ENCODE measurements at places on chromosomes 1 and 21.

DNA sequence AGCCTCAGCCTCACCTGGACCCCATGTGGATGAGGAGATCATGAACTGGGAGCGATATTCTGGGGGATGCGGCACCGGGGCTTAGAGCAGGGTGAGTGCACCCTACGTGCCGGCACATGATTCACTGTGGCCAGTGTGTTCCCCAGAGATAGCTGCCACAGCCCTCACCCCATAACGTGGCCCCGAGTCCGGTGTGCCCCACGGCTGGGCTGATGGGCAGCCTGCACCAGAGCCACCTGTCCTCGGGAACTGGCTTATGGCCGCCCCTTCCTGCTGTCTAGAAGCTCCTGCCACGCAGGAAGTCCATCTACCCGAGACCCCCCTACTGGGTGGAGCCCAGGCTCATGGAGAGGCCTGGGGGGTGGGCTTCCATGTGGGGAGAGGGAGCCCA is 39.1 kb upstream of the SLC19A1 start:
- DNase-seq, result no peak

GRCh38 chr1:96565546-96565945 is 156.0 kb upstream of the PTBP2 start:
- DNase-seq, result no peak

DNA sequence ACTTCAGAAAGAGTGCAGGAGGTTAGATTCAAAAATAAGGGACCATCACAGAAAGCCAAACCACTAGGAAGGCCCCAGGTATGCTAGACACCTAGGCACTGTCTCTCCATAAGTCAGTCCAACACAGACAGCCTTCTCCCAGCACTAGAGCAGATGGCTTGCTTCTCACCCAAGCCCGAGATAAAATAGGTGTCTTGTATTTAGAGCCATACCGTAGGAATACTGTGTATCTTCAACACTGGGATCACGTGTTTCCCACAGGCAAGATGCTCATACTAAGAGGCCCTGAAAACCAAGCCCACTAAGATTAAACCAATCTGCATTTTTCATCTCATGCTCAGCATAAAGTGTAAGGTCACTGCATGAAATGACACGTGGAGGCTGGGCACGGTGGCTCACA is 223.3 kb upstream of the KAZN start:
- DNase-seq, result no peak

GRCh38 chr1:83954166-83954823 is 44.6 kb downstream of the TTLL7 start:
- no peak for DNase-seq

DNA sequence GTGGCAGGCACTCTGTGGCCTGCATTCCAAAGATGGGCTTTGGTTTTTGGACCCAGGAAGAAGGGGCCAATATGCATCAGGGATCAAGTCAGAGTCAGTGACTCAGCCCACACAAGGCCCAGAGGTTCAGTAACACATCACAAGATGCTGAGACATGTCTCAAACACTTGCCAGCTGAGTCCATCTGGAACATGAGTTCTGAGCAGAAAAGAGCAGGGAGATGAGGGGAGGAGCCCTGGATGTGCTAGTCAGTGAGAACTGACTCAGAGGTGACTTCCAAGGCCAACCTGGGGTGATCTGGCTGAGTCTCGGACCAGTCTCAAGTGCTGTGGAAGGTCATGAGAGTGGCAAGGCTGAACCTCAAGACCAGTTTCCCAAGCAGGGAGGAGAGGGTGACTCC is 150.1 kb downstream of the CDC7 start:
- peak; percentile 64 for DNase-seq

DNA sequence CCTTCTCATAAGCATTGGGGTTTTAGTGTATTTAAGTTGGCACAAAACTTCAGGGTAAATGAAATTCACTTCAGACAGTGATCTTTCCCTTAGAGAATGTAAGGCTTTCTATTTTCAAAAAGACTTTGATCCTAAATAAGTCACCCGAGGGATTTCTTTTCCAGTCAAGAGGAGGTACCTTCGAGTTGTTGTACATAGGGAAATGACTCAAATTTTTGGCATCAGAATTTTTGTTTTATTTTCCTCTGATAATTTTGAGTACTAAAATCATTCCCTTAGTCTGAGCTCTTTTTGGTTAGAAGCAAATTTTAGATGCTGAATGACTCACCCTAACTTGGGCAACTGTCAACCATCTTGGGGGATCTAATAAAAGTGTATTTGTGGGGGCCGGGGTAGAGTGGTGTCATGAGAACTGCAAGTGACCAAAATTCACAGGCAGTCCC is 193.9 kb downstream of the DHRS3 start:
- DNase-seq, result no peak

- no peak for DNase-seq
Observed at GRCh38 chr1:23177438-23178380, 9.1 kb upstream of the LUZP1 start.

DNA sequence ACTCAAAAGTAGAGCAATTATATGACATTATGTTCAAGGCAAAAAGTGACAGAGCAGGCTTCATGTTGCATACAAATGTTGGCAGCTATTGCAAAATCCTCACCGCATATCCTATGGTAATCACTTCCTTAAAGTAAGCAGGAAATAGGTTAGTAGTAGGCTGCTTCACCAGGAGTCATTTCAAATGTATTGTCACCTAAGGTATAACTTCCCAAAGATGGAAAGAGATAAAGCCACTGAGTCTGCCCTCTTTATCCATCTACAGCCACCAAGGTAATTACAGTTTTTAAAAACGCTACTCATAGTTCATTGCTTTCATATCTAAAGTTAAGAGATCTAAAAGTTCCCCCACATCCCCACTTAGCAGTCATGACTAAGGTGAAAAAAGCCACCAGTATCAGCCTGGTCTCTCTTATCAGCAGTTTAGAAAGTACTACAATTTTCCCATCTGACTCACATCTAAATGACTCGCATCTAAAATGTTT is 31.6 kb upstream of the UBE2U start:
- DNase-seq, result no peak

DNA sequence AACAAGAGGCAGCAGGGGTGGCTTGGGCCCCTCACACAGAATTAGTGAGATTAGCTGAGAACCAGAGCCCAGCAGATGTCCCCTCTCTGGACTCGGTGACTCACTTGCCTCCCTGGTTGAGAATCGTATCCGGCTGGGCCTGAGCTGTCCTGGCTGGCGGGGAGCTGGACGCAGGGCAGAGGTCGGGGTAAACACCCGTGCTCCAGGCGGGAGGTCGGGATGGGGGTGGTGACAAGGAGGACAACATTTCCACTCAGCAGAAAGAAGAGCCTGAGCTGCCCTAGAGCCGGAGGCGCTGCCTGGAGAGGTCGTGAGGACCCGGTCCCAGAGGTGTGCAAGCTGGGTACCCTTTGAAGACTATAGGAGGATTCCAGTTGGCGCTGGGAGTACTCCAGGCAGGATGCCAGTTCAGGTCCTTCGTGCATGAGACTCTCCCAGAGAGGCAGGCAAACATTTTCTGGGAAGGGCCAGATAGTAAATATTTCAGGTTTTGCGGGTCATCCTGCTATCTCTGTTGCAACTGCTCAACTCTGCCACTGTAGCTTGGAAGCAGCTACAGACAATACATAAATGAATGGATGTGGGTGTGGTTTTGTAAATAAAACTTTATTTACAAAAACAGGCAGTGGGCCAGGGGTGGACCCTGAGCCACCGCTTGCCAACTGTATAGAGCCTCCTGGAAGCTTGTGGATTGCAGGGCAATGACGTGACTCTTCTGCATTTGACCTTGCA is 116.8 kb upstream of the WNT4 start:
- DNase-seq, result no peak

- DNase-seq, result no peak
Observed at GRCh38 chr1:43368646-43369020, 822 bp upstream of the ELOVL1 start.

GRCh38 chr21:46604329-46604974 is 430 bp downstream of the S100B start:
- DNase-seq, result no peak

DNA sequence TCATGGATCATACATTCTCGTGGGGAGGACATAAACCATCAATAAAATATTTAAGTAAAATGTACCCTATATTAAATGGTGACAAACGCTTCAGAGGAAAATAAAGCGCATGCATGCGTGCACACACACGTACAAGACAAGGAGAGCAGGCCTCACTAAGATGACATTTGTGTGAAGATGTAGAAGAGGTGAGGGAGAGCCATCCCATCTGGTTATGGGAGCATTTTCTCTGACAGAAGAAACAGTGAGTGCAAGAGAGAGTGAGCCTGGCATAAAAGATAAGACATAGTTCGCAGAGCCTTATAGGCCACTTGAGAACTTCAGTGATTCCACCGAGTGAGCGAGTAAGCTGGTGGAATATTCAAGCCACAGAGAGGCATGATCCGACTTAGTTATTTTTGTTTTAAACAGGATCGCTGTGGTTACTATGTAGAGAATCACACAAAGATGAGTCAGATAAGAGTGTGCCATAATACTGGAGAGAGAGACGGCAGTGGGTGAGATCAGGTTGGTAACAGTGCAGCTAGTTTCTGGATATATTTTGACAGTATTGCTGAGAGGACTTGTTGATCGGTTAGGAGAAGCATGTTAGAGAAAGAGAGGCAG is 624.2 kb downstream of the PLPP3 start:
- no peak for DNase-seq

- DNase-seq, result no peak
Observed at GRCh38 chr1:92804721-92805201, 19.9 kb upstream of the EVI5 start.

GRCh38 chr1:201816309-201816854 is 12.6 kb upstream of the IPO9 start:
- DNase-seq, result no peak

- DNase-seq, result no peak
Observed at GRCh38 chr1:153355445-153356071, 2.1 kb upstream of the S100A9 start.

GRCh38 chr1:3907621-3908165 is 7.6 kb upstream of the C1orf174 start:
- no peak for DNase-seq

DNA sequence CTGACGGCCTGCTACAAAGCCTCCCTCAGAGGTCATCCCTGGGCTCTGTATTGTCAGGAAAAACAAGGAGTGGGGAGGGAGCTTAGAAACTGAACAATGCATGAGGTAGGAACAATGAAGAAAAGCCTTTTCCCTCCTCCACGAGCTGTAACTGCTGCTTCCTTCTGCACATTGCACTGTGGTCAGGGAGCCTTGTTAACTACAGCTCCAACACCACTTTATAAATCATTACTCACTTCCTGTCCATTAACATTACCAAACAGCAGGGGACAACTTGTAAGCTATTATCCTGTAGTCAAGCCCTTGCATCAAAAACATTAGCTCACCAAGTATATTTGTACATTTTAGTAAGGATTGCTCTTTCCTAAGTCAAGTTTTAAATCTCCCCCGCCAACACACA is 336.0 kb upstream of the NR5A2 start:
- DNase-seq, result no peak

DNA sequence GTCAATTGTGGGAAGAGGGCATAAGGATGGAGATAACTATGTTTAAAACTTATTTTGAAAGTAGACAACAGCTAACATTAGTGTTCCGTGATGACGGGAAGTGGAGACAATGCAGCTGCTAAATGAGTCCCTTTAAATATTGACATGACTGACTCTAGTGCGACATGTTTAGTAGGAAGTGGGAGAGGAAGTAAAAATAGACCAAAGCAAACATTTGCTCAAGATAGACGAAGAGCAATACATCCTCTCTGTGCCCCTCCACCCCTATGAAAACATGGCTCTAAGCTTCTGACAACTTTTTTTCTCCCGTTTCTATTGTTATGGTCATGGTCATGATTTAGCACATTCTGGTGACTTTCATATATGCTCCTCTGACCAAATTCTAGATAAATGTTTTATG is 60.0 kb upstream of the HMCN1 start:
- no peak for DNase-seq

DNA sequence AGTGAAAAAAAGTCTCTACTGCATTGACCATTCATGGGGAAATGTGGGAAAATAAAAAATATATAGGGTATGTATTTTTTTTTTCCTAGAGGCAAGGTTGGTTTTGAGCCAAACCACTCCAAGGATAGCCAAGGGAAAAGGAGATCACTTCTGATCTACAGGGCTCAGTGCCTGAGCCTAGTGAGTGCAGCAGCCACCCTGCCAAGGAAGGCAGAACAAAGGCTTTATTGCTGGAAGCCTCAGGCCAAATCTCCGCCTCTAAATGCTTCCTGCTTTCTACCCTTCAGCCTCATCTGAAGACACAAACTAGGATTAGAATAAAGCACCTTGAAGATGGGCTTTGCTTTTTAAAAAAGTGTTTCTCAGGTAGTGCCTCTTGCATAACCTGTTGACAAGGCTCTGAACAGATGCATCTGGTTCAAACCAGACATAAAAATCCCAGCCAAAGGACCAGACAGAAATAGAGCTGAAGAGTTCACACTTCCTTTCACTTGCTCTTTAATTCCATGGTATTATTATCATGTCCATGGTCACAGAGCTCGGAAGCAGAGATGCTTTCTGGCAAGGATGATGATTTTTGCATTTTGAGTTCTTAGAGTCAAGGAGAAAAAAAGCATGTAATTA is 10.5 kb downstream of the C1orf115 start:
- DNase-seq, result no peak

DNA sequence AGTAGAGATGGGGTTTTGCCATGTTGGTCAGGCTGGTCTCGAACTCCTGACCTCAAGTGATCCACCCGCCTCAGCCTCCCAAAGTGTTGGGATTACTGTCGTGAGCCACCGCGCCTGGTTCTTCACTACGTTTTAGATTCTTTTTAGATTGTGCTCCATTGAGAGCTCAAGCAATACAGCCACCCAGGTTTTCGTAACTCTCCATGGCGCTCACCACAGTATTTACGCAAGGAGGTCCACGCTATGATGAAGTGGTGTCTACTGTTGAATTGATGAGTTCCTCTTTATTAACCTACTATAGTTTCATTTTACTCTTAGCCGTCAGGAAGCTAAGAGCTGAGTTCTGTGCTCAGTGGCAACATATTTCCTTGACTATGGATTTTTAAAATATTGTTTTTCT is 1.8 kb upstream of the KIF1B start:
- no peak for DNase-seq

DNA sequence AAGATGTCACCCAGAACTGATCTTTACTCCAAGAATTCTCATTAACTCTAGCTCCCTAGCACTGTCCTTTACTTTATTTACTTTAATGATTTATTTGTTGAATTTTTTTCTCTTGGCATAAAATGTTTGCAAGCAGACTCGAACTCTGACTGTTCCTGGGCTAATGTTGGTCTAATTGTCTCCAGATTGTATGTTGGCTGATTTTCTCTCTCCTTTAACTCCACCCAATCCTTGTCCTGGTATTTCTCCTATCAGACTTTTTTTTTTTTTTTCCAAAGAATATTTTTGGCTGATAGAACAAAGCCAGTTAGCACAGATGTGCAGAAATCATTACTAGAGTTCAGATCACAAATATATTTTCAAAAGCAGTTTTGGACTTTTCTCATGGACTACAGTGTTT is 82.6 kb downstream of the ATF6 start:
- no peak for DNase-seq

DNA sequence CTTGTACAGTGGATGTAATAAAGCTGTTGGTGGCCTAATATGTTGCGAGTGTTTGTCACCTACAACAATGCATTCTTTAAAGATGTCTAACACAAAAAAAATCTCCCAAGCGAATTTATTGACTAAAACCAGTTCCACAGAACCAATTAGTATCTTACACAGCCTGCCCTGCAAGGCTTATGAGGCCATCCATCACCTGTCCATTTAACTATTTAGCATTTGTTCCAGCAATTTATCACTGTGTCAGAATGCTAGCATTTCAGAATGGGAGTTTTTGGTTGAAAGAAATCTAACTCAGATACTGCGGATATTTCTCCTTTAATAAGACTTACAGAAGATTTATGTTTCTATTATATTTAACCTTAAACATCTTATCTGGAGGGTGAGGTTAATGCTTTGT is 831.1 kb upstream of the PRMT6 start:
- no peak for DNase-seq
